CMK (cell line): ENCODE measurements at places on chromosomes 12 and 14.

GRCh38 chr12:112252184-112252583 is 126.8 kb downstream of the TRAFD1 start:
- no peak for DNase-seq

DNA sequence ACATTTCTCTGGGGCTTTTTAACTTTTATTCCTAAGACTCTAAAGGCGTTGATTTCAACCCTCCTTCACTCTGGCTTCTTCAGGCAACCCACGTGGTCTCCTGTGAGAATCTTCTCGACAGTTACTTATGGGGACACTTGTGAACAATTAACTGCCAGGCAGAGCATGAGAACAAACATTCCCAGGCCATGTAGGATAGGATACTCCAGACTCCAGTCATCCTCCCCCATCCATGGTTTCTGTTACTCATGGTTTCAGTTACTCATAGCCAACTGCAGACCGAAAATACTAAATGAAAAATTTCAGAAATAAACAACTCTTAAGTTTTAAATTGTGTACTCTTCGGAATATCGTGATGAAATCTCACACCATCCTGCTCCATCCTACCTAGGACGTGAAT is 19.5 kb downstream of the GPR68 start:
- DNase-seq = no peak

DNA sequence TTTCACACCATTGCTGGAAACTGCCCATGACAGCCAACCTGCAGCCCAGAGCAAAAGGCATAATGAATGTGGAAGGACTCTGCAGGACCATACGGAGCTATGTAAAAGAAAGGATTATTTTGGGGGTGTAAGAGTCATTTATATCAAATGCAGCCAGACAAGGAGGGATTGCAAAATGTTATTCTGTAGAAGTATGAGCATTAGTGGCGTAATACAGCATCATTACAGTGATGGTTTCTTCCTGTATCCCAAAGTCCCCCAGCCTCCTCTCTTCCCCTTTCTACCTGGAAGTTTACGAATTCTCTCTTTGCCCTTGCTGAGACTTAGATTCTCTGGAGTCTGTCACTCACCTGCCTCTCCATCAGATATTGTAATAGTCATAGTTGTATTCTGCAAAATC is 89.9 kb downstream of the BORCS5 start:
- DNase-seq = no peak

DNA sequence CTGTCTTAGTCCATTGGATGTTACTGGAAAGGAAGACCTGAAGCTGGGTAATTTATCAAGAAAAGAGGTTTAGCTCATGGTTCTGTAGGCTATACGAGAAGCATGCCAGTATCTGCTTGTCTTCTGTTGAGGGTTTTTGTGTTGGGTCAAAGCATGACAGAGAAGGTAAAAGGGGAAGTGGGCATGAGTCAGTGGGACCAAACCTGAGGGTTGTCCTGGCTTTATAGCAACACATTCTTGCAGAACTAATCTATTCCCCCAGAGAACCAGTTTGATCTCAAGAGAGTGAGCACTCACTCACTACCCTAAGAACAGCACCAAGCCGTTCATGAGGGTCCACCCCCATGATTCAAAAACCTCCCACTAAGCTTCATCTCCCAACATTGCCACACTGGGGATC is 19.0 kb upstream of the KRAS start:
- DNase-seq = no peak

GRCh38 chr12:53220694-53221202 is 11.3 kb downstream of the RARG start:
- DNase-seq = peak; percentile 83
